Hepatocyte (in vitro differentiated cells): ENCODE measurements at places on chromosomes 5 and 9.

GRCh38 chr5:142017832-142018427 lies 5.1 kb upstream of the GNPDA1 start:
- no peak for DNase-seq

GRCh38 chr5:166074582-166075481 lies 2216.6 kb upstream of the WWC1 start:
- DNase-seq, result no peak

DNA sequence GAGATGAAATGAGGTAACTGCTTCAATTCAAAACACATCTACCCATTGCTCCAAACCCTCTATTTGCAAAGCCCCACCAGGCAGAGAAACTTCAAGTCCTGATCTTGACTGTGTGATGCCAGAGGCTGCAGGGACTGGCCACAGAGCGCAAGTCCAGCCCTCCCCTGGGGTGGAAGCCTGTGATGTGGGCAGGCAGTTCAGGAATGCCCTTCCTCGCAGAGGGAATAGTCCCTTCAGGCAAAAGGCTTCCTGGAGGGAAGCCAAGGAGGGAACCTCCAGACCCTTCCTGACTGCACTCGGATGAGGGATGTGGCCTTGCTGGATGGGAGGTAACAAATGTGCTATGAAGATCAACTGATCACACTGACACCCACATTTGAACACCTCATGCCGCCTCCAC lies 131.2 kb downstream of the SLIT3 start:
- DNase-seq, result no peak

GRCh38 chr5:57698086-57698485 lies 215.5 kb upstream of the ACTBL2 start:
- no peak for DNase-seq

GRCh38 chr5:128254789-128255188 lies 171.2 kb downstream of the SLC12A2 start:
- DNase-seq, result peak; percentile 27

DNA sequence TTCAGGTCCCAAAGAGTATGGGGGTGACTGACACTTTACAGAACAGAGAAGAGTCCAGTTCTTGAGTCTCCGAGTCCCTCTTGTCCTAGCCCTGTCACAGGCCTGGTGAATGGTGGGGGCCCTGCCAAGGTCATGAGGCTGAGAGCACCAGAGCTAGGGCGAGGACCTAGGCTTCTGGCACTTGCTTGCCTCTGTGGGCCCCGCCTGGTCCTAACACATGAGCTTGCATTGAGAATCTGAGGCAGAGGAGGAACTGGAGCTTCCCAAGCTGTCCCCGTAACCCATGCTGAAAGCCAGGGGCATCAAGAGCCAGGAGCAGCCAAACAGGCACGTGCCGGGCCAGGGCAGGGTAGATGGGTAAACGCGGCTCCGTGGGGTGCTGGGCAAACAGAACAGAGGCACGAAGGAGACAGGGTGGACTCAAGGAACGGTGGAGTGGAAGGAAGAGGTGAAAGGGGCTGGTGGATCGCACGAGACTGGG lies 41.3 kb downstream of the JADE2 start:
- DNase-seq, result no peak

DNA sequence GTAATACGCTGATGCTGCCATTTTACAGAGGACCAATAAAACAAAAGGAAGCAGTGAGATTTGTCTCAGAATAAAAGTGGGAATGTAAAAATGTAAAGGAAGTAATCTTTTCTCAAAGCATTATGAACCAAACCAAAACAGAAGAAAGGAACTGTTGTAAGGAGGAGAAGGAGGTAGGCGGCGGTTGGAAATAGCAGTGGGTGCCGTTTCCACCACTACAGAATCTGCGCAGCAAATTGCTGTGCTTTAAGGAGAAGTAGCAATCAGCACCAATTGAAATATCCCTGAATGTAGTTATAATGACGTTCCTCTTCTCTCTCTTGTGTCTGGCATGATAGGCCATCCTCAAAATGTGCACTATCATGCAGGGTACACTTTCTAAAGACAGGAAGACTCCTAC lies 455.1 kb upstream of the TLE4 start:
- DNase-seq, result no peak

- DNase-seq, result no peak
Observed at GRCh38 chr9:105690742-105691141, 3.6 kb upstream of the TMEM38B start.

- no peak for DNase-seq
Observed at GRCh38 chr9:127570533-127571111, 41.5 kb upstream of the STXBP1 start.

- DNase-seq, result no peak
Observed at GRCh38 chr5:170121321-170121720, 15.6 kb downstream of the FOXI1 start.

GRCh38 chr5:151463137-151464029 lies 16.0 kb downstream of the SLC36A1 start:
- DNase-seq, result no peak

DNA sequence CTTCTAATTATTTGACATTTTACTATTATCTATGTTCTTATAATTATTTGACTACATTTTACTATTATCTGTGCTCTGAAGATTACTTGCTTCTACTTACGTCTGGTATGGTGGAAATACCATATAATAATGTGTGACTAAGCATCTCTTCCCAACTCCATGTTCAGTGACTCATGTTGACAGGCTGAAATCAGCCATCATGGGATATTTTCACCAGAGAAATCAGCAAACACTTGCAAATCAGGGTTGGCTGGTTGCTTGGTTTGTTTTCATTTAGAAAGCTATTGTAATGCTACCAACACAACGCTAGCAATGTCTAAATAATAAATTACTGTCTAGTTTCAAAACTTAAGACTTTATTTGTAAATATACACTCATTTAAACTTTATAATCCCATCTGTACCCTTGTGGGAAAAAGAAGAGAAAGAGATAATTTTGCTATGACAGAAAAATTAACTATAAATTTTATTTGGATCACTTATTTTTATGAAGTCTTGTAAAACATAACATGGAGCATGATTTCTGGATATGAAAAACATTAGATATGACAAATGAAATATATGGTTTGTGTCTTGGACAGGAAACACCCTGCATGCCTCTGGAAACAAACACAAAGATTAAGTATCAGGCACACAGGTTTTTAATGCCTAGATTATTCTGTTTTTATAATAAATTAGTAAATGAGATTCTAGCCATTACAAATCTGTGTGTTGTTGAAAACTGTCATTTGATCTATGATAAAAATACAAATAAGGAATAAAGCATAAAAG lies 337.6 kb downstream of the BNC2 start:
- no peak for DNase-seq

DNA sequence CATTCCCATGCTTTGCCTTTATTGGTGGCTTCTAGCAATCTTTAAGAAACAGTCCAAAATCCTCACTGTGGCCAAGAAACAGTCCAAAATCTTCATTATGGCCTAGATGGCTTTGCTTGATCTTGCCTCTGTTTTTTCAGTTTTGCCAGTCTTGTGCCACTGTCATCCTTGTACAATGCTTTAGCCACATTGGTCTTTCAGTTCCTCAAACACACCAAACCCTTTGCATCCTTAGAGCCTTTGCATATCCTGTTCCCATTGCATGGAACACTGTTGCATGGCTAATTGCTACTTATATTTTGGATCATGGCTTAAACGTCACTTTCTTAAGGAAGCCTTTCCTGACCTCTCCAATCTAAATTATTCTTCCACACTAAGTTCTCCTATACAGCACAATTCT lies 22.1 kb downstream of the MRRF start:
- DNase-seq, result no peak

DNA sequence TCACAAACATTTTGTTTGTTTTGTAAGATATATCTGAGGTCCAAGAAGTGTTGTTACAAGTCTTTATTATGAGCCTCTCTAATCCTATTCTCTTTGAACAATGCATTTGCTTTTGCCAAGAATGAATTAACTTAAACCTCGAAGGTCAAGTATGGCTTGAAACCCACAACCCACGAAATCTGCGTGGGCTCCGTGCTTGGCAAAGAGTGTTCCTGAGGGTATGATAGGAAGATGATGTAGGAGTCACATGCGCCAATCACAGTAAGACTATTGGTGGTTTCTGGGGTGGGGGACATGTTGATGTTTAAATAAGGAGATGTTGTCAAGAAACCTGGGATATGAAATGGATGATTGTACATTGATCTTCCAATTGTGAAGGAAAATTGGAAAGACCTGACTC lies 330.8 kb upstream of the RFX3 start:
- DNase-seq, result no peak

- no peak for DNase-seq
Observed at GRCh38 chr9:101561740-101562139, 28.1 kb downstream of the RNF20 start.

DNA sequence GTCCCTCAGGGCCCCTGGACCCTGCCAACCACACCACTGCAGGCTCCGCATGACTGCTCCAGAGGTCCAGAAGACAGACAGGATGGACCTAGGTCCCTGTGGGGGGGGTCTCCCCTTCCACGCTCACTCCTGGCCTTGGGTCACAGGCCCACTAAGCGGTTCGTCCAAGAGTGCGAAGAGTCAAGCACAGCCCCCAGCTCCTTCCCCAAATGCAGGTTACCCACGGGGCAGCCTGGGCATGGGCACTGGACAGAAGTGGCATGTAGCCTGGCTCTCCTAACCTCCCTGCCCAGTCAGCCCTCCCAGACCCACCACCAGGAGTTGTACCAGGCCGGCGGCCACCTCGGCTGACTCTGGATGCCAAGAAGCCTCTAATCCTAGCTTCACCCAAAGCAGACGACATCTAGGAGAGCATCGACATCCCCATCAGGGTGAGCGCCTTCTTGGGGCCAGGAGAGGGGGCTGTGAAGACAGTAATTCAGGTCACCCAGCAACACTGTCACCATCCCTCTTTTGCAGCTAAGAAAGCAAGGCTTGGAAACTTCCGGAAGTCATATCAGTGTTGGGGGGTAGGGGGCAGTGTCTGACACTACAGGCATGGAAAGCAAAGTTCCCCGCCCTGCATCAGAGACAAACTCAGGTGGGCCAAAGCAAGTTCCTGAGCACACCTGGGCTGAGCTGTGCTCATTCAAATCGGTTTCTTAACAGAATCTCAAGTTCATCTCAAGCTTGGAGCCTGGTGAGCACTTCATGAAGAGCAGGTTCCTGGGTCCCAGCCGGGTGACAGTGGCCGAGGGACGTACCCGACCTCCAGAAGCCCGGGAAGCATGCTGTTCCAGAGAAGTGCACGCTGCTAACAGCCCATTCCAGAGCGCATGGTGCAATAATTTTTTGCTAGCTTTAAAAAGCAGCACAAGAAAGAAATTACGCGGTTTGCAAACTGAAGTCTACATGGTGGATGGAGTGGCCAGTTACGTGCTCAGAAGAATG lies 68.7 kb downstream of the SEMA4D start:
- no peak for DNase-seq

GRCh38 chr5:90359073-90359920 lies 50.3 kb downstream of the CETN3 start:
- no peak for DNase-seq

DNA sequence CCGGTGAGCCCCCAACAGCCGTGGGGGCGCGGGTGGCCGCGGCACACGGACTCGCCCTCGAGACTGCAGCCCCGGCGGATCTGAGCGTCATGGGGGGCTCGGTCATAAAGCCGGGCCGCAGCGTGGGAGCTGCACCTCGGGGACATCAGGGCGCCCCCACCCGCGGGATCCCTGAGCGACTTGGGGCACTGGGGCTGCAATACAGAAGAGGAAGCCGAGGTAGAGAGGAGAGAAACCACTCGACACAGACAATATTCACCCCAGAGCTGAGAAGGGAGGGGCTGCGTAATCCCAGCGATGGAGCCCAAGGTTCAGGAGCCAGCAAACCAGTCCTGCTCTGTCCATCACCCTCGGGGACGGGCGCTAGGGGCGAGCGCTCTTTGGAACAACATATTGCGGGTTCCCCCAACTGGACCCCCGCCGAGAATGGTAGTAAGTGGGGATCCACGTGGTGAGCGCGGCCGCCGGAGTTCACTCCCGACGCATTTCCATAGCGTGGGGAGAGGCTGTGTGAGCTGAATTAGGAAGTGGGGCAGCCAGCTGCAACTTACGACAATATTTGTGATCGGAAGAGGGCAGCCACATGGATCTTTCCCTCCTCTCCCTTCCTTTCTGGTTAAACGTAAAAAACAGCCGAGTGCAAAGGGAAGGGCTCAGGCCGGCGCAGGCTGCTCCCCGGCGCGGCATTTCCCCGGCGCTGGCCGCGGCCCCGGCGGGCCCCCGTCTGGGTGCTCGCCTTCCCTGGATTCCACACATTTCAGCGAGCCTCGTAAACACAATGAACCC lies 9.9 kb downstream of the PTCH1 start:
- peak; percentile 48 for DNase-seq

- DNase-seq, result peak; percentile 63
Observed at GRCh38 chr9:124257844-124258606, at the start of gene NEK6. NEK6 (plus strand) TSS chr9:124257949; CDS start chr9:124301965, 44,016 bp downstream.

DNA sequence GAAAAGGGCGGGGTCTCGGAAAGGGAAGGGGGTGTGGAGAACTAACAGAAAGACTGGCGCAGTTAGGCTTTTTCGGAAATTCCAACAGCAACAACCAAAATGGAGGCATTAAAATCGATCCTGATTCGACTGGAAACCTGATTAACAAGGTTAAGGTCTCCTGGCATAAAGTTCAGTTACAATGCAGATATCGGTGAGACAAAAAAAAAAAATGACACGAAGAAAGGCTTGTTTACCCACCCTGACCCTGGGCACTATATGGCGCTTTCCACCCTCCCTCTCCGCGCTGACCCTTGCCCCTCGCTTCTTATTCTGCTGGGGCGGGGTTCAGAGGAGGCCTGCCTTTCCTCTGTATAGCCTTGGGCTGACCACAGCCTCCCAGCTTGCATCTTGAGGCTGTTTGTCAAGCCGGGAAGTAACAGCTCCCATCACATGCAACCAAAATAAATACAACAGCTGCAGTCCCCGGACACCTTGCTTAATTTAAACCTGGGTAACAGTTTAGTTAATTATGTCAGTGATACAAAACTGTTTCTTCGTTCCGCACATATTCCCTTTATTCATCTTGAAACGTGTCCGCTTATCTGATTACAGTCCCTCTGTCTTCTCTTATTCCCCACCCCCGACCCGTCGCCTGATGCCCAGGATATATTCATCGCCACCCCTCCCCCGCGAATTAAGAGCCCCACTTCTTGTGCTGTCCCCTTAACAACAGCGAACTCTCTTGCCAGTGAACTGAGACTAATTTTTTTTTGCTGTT lies 795 bp upstream of the PJA2 start:
- DNase-seq, result peak; percentile 89

DNA sequence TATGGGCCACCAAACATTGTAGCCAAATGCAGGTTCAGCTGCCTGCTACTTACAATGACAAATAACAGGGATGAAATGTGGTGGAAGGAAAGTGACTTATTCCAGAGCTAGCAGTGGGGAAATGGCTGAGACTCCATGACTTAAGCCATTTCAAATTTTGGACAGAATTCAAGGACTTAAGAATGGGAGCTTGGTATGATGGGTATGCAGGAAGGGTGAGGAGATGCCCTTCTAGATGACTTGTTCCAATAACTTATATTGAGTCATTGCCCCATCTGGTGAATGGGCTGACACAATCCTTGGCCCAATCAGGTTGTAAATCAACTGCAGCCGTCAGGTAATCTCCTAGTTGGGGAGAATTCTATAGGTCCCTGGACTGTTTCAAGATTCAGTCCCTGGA lies 230.7 kb upstream of the SGCD start:
- DNase-seq, result no peak

DNA sequence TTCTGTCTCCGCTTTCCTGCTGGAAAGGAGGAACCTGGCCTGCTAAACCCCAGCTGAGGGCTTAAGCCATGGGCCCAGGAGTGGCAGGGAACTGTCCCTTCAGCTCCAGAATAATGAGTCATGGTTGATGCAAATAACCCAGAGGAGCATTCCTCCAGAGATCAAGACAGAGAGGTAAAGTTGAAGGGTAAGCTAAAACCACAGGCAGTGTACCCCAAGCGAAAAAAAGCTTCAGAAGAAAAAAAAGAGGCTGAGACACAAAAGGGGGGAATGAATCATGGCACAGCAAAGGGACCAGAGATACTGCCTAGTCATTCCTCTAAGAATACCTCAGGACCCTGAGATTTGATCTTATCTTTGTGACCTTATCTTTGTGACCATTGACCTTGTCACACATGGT lies 199.5 kb upstream of the TAS2R1 start:
- DNase-seq, result no peak
